Suprapubic skin (tissue), 4 donors: ENCODE measurements at places on chromosomes 1 and 21. TPM values are rescaled to one million over a fixed set of nuclear protein-coding genes. Genes with fewer than 3 reads are reported as not detected.

Gene RASAL2
- 31.8 TPM for total RNA-seq

DNA sequence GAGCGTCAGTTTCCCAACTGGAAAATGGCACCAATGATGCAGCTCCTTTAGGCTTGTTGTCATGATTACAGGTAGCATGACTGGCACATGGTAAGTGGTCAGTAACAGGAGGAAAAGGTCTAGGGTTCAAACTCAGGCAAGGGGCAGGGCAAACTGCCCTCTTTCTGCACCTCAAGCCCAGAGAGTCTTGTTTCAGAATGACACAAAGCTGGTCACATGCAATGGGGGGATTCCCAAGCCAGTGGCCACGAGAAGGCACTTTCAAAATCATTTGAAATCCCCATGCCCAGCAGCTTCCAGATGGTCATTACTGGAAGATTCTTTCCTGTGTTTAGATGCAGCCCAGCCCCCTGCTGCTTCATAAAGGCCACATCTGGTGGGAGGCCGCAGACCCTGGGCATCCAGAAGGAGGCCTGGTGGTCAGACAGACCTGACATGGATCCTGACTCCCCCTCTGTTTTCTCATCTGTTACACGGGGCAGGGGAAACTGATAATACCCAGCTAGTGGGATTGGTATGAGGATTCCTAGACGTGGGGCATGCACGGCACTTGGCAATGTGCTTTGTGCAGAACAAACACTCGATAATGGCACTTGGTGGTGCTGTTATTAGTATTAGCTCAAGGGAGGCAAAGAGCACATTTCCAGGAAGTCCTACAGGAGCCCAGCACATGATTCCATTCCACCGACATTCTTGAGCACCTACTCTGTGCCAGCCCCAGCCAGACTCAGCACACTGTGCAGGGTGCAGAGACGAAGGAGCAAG, 6.9 kb upstream of the PLA2G2D start:
- H3K36me3 ChIP-seq, result no peaks in the 10 kb centered on the region
- no peaks in the 10 kb centered on the region for H3K27me3 ChIP-seq
- peak; percentile 40 for DNase-seq
- peaks cover 26% of the 10 kb centered on the region for H3K4me1 ChIP-seq
- H3K4me3 ChIP-seq, result no peak overlapping the region
- no peak overlapping the region for H3K27ac ChIP-seq

GRCh38 chr1:62516600-62516999, 79.8 kb downstream of the USP1 start:
- no peak for DNase-seq
- no peak overlapping the region for H3K27ac ChIP-seq
- no peaks in the 10 kb centered on the region for H3K27me3 ChIP-seq
- H3K4me3 ChIP-seq, result no peak overlapping the region
- H3K4me1 ChIP-seq, result no peaks in the 10 kb centered on the region

DNA sequence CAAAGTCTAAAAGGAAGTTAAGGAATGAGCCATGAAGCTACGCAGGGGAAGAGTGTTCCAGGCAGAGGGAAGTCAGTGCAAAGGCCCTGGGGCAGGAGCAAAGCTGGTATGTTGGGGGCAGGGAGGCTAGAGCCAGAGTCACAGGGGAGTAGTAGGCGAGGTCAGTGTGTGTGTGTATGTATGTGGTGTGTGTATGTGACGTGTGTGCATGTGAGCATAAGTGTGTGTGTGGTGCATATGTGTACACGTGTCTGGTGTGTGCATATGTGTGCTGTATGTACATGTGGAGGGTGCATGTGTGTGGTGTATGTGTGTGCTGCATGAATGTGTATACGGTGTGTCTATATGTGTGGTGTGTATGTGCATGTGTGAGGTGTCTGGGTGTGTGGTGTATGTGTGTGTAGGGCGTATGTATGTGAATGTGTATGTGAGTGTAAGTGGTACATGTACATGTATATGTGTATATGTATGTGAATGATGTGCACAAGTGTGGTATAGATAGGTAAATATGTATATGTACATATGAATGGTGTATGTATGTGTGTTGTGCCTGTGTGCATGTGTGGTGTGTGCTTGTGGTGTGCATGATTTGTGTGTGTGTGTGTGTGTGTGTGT, 20.8 kb upstream of the NID1 start:
- no peaks in the 10 kb centered on the region for H3K27me3 ChIP-seq
- H3K4me3 ChIP-seq, result no peak overlapping the region
- no peaks in the 10 kb centered on the region for H3K36me3 ChIP-seq
- H3K27ac ChIP-seq, result no peak overlapping the region
- DNase-seq, result peak; percentile 8

DNA sequence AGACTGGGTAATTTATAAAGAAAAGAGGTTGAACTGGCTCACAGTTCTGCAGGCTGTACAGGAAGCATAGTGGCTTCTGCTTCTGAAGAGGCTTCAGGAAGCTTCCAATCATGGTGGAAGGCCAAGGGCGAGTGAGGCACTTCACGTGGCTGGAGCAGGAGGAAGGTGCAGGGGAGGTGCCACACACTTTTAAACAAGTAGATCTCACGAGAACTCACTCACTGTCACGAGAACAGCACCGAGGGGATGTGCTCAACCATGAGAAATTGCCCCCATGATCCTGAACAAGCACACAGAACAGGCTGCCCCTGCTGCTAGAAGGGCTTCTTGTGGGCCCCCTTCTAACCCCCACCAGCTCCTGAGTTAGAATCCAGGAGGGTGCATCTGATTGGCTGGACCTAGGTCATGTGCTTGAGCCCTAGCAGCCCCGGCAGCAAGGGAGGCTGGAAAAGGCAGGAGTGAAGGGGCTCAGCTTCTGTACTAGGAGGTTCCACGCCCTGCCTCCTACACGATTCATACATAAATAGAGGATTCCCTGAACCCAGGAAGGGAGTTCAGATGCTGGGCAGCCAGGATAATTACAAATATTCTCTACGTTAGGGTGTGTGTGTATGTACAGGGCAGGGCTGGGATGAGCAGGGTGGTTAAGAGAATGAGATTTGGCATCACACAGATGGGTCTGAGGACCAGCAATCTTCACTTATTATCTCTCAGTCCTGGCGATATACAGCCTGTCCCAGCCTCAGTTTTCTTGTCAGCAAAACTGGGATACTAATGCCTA, 72.8 kb upstream of the ATP5PO start:
- no peak overlapping the region for H3K4me3 ChIP-seq
- DNase-seq, result no peak
- H3K36me3 ChIP-seq, result no peaks in the 10 kb centered on the region
- H3K4me1 ChIP-seq, result no peaks in the 10 kb centered on the region
- no peak overlapping the region for H3K27ac ChIP-seq

- H3K27me3 ChIP-seq, result no peaks in the 10 kb centered on the region
- H3K4me3 ChIP-seq, result no peak overlapping the region
- peaks cover 96% of the 10 kb centered on the region for H3K36me3 ChIP-seq
- H3K4me1 ChIP-seq, result peaks cover 27% of the 10 kb centered on the region
- no peak overlapping the region for H3K27ac ChIP-seq
- DNase-seq, result no peak
These were observed 29.5 kb downstream of the TMEM53 start for GRCh38 chr1:44644806-44645205.

GRCh38 chr1:94285031-94285654, 47.8 kb upstream of the ARHGAP29 start:
- H3K27me3 ChIP-seq, result peaks cover 3% of the 10 kb centered on the region
- no peak overlapping the region for H3K27ac ChIP-seq
- H3K36me3 ChIP-seq, result no peaks in the 10 kb centered on the region

- no peak for DNase-seq
- H3K4me3 ChIP-seq, result no peak overlapping the region
- H3K27me3 ChIP-seq, result peaks cover 6% of the 10 kb centered on the region
- H3K36me3 ChIP-seq, result no peaks in the 10 kb centered on the region
- H3K27ac ChIP-seq, result no peak overlapping the region
- H3K4me1 ChIP-seq, result no peaks in the 10 kb centered on the region
These were observed 71.3 kb upstream of the LRRN2 start for GRCh38 chr1:204756811-204757210.

GRCh38 chr1:86018283-86018923, 138.2 kb downstream of the COL24A1 start:
- no peak overlapping the region for H3K27ac ChIP-seq
- H3K4me3 ChIP-seq, result no peak overlapping the region
- DNase-seq, result no peak
- no peaks in the 10 kb centered on the region for H3K4me1 ChIP-seq

- no peaks in the 10 kb centered on the region for H3K4me1 ChIP-seq
- no peaks in the 10 kb centered on the region for H3K27me3 ChIP-seq
- DNase-seq, result peak; percentile 79
- H3K27ac ChIP-seq, result no peak overlapping the region
- no peaks in the 10 kb centered on the region for H3K36me3 ChIP-seq
These were observed 8.2 kb upstream of the SMCP start for GRCh38 chr1:152869808-152870419.

GRCh38 chr1:239288820-239289554, 97.4 kb upstream of the CHRM3 start:
- H3K4me3 ChIP-seq, result no peak overlapping the region
- no peak overlapping the region for H3K27ac ChIP-seq
- no peaks in the 10 kb centered on the region for H3K27me3 ChIP-seq
- H3K4me1 ChIP-seq, result no peaks in the 10 kb centered on the region

- H3K27ac ChIP-seq, result no peak overlapping the region
- no peaks in the 10 kb centered on the region for H3K27me3 ChIP-seq
- peak overlapping the region; percentile 12 for H3K4me3 ChIP-seq
- H3K4me1 ChIP-seq, result peaks cover 8% of the 10 kb centered on the region
- no peak for DNase-seq
These were observed 332.1 kb downstream of the RRAGC start for GRCh38 chr1:38527373-38527966.
